Activated CD4-positive, alpha-beta T cell treated with anti-CD3 and anti-CD28 coated beads for 1 hour (primary cell): ENCODE measurements at places on chromosomes 2 and 18.

- no peak for DNase-seq
Observed at GRCh38 chr2:97993926-97994325, 1.8 kb downstream of the TMEM131 start.

- DNase-seq: no peak
Observed at GRCh38 chr18:13555192-13555591, 171.2 kb downstream of the FAM210A start.

- no peak for DNase-seq
Observed at GRCh38 chr2:111171337-111171930, 50.7 kb downstream of the BCL2L11 start.

DNA sequence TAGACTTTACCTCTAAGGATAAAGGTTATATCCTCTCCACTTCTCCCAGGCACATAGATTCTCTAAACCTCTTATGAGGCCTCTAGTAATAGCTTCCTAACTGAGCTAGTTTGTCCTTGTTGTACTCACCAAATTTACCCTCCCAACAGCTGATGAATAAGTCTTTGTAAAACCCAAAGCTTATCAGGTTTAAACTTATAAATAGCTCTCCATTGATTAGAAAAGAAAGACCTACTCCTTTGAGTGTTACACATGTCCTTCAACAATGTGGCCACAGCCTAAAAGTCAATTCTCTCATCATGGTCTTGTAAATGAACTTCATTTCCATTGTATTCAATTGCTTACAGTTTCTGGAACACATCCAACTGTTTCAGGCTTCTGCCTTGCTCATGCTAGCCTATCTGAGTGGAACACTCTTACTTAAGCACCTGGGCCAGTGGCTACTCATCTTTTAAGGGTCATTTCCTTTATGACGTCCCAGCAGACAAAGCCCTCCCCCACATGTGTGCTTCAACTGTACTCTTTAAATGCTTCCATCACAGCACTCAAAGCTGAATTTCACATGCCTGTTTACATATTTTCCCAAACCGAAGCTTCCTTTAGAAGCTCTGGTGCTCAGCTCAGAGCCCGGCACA lies 131.6 kb downstream of the CDH2 start:
- DNase-seq: no peak

GRCh38 chr18:32975501-32975900 lies 202.7 kb upstream of the KLHL14 start:
- no peak for DNase-seq
